Activated effector memory CD4-positive, alpha-beta T cell treated with Interleukin-2 at 50 U/mL for 16 hours (primary cell): ENCODE measurements at places on chromosomes 7 and 10.

- DNase-seq = no peak
Measured at GRCh38 chr10:7085913-7086589, 324.8 kb downstream of the SFMBT2 start.

GRCh38 chr10:80392250-80392649 is 16.1 kb upstream of the PRXL2A start:
- DNase-seq = no peak

DNA sequence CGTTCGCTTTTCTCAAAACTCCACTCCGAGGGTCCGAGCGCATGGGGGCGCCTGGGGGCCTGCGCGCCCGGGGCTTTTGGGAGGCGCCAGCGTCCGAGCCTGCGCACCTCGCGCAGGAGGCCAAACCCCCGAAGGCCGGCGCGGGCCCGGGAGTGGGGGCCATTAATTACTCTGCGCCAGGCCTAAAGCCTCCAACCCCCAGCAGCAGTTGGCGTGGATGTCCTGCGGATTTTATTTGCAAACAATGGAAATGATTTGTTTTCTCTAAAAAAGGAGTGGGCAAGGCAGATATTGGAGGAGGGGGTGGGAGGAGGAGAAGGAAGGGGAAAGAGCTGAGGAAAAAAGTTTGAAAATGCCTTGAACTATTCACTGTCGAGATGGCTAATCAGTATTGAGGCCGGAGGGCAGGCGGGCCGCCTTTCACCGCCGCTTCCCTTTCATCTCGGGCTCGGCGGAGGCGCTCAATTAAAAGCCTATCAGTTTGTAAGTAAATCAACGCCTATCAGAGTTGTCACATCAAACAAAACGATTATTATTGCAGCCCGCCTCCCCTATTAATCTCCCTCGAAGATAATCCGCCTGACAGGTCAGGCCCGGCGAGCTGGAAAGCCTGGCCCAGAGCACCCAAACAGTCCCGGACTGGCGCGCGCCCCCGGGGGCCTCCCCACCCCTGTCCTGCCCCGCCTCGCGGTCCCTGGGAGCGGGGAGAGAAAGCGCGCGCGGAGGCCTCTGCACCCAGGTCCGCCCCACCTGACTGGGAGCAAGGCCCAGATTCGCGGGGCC is 3.4 kb upstream of the ZNF503 start:
- no peak for DNase-seq

DNA sequence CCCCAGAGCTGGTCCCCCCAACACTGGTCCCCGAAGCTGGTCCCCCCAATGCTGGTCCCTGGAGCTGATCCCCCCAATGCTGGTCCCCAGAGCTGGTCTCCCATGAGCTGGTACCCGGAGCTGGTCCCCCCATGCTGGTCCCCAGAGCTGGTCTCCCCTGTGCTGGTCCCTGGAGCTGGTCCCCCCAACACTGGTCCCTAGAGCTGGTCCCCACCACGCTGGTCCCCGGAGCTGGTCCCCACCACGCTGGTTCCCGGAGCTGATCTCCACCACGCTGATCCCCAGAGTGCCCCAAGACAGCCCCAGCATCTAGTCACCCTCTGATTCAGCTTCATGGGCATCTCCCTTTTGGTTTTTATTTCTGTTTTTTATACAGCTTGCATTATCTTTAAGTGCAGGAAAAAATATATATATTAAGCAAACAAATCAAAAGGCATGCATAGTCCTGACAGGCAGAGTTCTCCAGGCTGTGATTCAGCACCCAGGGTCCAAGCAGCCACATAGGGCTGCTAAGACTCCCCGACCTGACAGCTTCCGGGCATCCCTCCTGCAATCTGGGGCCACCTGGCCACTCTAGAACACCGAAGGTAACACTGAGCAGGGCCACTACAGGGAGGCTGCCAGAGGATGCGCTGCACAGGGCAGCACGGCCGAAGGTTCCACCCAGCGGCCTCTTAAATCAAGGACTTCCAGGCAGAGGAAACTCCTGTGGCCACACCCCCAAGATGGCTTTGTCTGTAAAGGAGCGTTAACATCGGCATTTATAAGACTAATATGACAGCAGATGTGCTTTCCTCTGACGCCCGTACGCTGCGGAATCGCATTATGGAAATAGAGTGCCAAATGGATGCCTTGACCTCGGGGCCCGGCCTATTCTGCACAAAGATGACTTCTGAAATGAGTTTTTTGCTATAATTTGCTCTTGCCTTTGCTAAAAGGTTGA is 215.0 kb downstream of the PTPRN2 start:
- no peak for DNase-seq

DNA sequence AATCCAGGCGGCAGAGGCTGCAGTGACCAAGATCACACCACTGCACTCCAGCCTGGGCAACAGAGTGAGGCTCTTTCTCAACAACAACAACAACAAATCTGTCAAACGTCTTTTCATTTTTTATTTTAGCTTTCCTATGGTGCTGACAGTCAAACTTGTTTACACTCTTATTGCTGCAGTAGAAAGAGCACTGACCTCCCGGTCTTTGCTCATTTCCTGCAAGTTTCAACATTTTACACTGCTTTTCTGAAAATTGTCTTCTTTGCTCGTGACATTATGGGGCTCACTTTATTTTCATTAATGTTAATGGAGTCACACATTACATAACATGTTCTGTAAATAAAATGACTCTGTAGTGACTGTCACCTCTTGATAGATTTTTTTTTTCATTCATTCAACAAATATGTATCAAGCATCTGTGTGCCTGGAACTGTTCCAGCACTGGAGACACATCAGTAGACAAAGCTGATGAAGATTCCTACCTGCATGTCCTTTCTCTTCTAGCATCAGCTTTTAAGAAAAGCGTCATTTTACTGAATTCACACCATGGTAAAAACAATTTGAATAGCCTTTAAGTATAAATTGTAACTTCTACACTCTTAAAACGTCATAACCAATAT is 277.3 kb downstream of the CELF2 start:
- no peak for DNase-seq

GRCh38 chr7:17678896-17679295 is 261.4 kb downstream of the SNX13 start:
- DNase-seq = no peak

- DNase-seq = no peak
Measured at GRCh38 chr7:99923200-99923599, 3.9 kb upstream of the TRIM4 start.

DNA sequence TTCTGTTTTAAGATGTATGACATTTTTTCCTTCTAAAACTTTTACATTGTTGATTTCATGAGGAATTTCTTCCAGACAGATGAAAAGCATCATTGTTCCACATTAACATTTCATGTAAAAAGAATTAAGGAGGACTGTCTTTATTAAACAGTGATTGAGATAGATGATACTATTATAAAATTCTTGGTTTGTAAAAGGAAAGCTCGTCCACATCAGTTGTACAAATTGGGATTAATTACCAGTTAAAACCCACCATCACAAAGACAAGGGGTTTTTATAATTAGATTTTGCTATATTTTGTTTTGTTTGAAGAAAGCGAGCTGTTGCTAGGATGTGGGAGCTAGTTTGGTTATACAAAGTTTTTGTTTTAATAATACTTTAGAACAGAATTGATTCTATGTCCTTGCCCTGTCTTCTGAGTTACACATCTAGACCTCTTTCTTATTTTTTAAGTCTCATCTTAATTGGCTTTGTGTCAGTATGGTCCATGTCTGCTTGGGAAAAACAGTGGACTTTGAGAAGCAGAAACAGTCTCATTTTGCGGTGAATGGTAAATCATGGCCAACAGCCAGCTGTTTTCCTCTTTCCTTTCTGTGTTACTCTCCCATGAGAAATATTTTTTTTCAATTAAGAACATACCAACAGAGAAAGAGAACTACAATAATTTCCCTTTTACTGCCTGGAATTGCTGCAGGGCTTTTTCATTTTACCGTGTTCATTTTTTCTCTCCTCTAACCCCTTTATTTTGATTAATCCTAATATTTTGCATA is 3.2 kb downstream of the TES start:
- no peak for DNase-seq

GRCh38 chr7:96061844-96062243 is 260.1 kb downstream of the SLC25A13 start:
- no peak for DNase-seq

DNA sequence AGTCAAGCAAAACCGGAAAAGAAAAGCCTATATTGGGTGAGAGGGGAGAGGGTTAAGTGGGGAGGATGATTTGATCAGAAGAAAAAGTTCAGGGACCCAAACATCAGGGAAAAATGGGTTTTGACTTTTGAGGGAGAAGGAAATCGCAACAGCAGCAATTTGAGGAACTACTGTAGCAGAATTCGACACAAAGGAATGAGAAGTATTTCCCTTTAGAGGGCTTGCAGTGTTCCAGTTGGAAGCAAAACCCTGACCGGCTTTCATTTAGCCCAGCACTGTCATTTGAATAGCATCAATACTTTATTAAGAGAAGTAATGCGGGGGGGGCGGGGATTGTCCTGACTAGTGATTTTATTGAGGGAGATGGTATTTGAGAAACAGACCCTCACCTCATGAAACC is 37.2 kb upstream of the GATA3 start:
- DNase-seq = no peak

GRCh38 chr10:84340187-84340586 is 11.8 kb downstream of the CCSER2 start:
- DNase-seq = no peak

DNA sequence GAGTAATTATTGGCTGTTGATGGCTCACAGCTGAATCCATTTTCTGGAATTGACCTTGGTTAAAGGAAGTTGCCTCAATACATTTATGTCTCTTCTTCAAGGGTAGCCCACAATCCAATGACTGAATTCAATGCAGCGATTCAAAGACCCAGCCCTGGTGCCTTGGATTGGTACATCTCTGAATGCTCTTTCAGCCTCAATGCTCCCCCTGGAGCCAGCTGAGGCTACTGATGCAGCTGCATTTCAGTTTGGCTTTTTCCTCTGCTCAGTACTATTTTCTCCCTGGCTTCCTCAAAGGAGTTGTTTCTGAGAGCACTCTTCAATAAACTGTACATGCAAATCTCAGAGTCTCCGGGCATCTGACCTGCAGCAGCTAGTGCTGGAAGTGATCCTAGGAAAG is 633 bp upstream of the EBLN1 start:
- no peak for DNase-seq

DNA sequence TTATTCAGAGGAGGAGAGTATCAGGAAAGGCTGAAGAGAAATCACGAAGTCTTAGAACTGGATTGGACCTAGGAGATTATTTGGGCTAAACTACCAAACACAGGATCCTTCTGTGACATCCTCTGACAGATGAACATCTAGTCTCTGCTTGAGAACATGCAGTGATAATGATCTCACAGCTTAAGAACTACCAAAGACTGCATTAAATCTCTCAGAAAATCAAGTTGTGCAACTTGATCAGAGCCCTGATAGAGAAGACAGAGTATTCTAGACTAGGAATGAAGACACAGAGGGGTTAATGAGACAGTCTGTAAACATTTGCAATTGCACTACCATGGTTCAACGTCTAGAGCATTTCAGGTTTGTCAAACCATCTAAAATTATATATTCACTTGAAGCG is 37.1 kb upstream of the AGBL3 start:
- DNase-seq = no peak

DNA sequence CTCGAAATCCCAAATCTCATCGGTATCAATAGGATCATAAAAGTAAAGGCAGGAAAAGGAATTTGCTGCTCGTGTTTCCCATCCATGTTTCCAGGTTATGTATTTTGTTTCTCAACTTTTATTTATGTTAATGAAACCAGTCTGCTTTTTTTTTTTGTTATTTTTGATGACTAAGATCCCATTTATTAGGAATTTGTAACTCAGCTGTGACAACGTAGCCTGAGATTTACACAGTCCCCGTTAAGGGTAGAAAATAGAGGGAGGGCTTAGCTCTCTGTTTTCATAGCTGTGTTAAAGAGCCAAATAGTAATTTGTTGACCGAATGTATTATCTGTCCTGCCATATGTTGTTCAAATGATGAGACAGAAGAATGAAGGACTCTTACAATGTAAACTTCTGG is 164.0 kb downstream of the MGMT start:
- DNase-seq = no peak

- DNase-seq = no peak
Measured at GRCh38 chr10:88540351-88540750, 42.8 kb downstream of the RNLS start.

DNA sequence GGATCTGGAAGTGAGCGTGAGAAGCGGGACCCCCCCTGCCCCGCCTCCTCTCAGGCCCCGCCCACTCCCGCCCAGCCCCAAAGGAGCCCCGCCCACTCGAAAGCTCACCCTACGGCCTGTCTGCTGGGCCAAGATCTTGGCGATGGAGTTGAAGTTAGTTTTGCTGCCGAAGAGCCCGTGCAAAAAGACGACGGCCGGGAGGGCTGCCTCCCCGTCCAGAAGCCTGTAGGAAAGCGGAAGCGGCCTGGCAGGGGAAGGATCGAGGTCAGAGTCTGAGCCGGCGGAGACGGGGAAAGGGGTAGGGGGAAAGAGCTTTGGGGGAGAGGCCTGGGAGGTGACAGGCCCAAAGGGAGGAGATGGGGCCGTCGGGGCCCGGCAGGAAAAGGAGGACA is 386 bp downstream of the ABHD11 start:
- DNase-seq = peak; percentile 39

DNA sequence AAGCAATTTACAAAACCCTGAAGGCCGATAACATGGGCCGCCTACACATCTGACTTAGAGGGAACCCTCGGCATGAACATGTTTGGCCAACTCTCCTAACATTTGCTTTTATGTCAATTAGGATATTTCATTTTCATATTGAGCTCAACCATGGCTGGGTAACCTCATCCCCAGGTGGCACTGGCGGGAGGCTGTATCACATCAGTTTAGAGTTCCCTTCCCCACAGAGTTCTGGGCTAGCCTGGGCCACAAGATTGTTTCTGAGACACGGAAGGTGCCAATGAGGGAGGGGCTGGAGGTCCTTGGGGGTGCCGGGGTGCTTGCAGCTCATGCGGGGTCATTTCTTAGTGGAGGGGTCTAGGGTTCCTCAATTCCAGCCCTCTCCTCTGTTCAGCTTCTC is 386.5 kb upstream of the MKI67 start:
- DNase-seq = no peak

- no peak for DNase-seq
Measured at GRCh38 chr7:100952641-100953040, 3.3 kb downstream of the MUC3A start.

- DNase-seq = no peak
Measured at GRCh38 chr10:49387071-49387470, 8.8 kb downstream of the DRGX start.

DNA sequence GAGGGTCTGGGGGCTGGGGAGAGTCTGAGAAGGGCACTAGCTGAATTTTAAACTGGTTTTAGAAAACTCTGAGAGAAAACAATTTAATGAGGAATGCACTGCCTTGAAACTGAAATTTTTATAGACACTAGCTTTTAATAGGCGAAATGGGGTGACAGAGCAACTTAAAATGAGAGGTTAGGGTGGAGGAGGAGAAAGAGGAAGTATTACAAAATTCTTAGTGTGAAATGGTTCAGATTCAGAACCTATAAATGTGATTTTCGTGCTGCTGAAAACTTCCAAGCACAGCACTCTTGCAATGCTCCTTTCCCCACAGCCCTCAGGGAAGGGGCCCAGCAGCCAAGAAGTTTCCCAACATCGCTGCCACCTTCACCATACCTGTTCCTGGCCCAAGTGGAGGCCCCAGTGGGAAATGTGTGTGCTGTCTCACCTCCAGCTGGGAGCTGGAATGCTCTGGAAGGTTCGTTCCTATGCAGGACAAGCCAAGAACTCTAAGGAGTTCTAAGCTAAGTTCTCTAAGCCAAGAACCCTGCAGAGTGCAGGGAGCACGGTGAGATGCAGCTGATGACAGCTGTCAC is 60.0 kb downstream of the ATXN7L1 start:
- no peak for DNase-seq
